ENCODE measurements at places on chromosomes 7 and 10.

- H3K27me3 ChIP-seq: peaks cover 5% of the 10 kb centered on the region
- H3K36me3 ChIP-seq: peaks cover 5% of the 10 kb centered on the region
- DNase-seq: no peak
- H3K27ac ChIP-seq: no peak overlapping the region
- peaks cover 35% of the 10 kb centered on the region for H3K4me1 ChIP-seq
Observed at GRCh38 chr7:100173806-100174495, 3.2 kb downstream of the GPC2 start.

DNA sequence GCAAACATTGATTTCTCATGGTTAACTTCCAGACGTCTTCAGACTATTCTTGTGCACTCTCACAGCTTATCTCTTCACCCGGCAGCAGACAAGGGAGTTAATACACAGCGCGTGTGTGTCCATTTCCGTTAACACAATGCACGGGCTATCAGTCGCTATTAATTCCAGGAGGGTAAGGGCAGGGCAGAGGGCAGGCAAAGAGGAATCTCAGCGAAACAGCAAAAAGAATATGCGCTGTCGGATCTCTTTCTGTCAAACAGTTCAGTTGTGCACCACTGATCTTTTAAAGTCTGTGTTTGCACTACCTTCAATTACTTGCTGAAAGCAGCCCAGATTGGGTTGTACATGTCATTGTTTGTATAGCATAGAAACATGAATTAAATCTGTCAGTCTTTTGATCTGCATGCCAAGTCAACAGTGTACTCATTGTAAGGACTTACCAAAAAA is 41.1 kb upstream of the CABCOCO1 start:
- no peak overlapping the region for H3K27ac ChIP-seq
- peaks cover 37% of the 10 kb centered on the region for H3K27me3 ChIP-seq
- no peak overlapping the region for H3K4me3 ChIP-seq
- no peaks in the 10 kb centered on the region for H3K4me1 ChIP-seq

GRCh38 chr10:73871295-73872189 is 2.8 kb downstream of the CAMK2G start:
- peak overlapping the region; percentile 88 for H3K27ac ChIP-seq
- H3K27me3 ChIP-seq: no peaks in the 10 kb centered on the region
- H3K4me3 ChIP-seq: peak overlapping the region; percentile 90
- DNase-seq: no peak

DNA sequence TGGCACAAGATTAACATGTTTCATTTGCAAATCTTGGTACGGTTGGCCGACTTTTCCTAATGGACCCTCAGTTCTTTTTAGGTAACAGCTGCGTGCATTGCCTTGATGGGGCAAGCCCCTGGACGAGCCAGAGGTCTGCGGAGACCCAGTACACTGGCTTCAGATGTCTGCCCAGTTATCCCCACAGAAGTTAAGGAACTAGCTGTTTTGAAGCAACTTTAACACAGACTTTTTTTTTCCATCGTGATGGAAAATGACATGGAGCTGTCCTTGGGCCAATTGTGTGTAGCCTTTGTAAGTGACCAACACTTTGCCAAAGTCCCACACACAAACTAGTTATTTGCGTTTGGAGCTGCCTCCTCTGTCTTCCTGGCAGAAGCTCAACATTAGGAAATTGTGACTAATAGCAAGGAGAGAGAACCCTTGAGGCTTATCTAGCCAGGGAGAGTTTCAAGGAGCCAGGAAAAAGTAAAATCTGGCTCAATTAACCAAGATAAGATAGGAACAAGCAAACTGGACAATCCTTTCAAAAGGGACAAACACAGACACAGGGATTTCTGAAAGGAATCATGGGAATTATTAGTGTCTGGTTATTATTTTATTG is 99.6 kb upstream of the BMPER start:
- H3K27me3 ChIP-seq: no peaks in the 10 kb centered on the region
- H3K27ac ChIP-seq: no peak overlapping the region
- no peak overlapping the region for H3K4me3 ChIP-seq
- no peaks in the 10 kb centered on the region for H3K36me3 ChIP-seq
- no peak for DNase-seq

- H3K27ac ChIP-seq: peak overlapping the region; percentile 49
- no peaks in the 10 kb centered on the region for H3K27me3 ChIP-seq
- H3K4me3 ChIP-seq: no peak overlapping the region
- H3K4me1 ChIP-seq: no peaks in the 10 kb centered on the region
Observed at GRCh38 chr7:92002720-92003119, 62.1 kb downstream of the AKAP9 start.

- H3K27ac ChIP-seq: no peak overlapping the region
- no peak for DNase-seq
- H3K27me3 ChIP-seq: no peaks in the 10 kb centered on the region
- no peak overlapping the region for H3K4me3 ChIP-seq
- no peaks in the 10 kb centered on the region for H3K36me3 ChIP-seq
- peaks cover 7% of the 10 kb centered on the region for H3K4me1 ChIP-seq
Observed at GRCh38 chr7:151660141-151660540, 140.4 kb upstream of the RHEB start.

- H3K27me3 ChIP-seq: peaks cover 66% of the 10 kb centered on the region
- no peak for DNase-seq
- no peaks in the 10 kb centered on the region for H3K36me3 ChIP-seq
- H3K4me3 ChIP-seq: no peak overlapping the region
- no peak overlapping the region for H3K27ac ChIP-seq
Observed at GRCh38 chr7:128217030-128217805, 23.9 kb upstream of the LEP start.

GRCh38 chr10:109862041-109862440 is 61.3 kb downstream of the XPNPEP1 start:
- DNase-seq: no peak
- no peaks in the 10 kb centered on the region for H3K27me3 ChIP-seq
- peaks cover 13% of the 10 kb centered on the region for H3K36me3 ChIP-seq
- H3K4me1 ChIP-seq: no peaks in the 10 kb centered on the region
- no peak overlapping the region for H3K4me3 ChIP-seq

DNA sequence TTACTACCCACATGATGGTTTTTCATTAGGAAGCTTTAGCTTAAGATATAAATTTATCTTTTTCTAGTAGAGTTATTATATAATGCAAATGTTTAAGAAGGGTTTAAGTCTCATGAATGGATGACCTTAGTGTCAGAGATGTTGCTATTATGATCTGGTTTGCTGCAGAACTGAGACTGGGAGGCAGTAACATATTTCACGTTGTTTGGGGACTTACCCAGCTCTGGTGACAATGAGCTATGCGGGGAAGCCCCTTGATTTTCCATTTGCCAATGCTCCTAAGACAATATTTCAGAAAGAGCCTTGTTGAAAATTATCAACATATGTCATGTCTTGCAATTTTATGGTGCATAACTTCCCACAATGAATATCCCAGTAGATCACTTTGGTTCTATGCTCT is 754.6 kb downstream of the REEP3 start:
- H3K4me1 ChIP-seq: no peaks in the 10 kb centered on the region
- no peaks in the 10 kb centered on the region for H3K27me3 ChIP-seq
- DNase-seq: no peak
- H3K4me3 ChIP-seq: no peak overlapping the region
- no peaks in the 10 kb centered on the region for H3K36me3 ChIP-seq

DNA sequence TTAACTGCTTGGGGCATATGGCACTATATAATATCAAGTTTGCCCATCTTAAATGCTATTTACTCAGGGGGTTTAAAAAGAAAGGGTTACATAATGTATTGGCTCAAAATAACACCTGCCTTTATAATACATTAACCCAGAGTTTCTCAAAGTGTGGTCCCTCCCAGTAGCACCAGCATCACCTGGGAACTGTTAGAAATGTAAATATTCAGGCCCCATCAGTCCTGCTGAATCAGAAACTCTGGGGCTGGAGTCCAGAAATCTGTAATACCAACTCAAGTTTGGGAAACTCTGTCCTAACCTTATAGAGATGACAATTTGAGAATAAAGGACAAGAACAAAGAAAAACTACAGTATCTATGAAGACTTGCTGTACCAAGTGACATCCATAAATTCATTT is 270.7 kb downstream of the PARD3 start:
- no peaks in the 10 kb centered on the region for H3K4me1 ChIP-seq
- H3K27ac ChIP-seq: no peak overlapping the region
- H3K4me3 ChIP-seq: no peak overlapping the region
- peaks cover 7% of the 10 kb centered on the region for H3K27me3 ChIP-seq
- peaks cover 2% of the 10 kb centered on the region for H3K36me3 ChIP-seq
- DNase-seq: no peak

- H3K4me3 ChIP-seq: no peak overlapping the region
- no peak overlapping the region for H3K27ac ChIP-seq
- H3K27me3 ChIP-seq: peaks cover 49% of the 10 kb centered on the region
- no peaks in the 10 kb centered on the region for H3K36me3 ChIP-seq
- H3K4me1 ChIP-seq: no peaks in the 10 kb centered on the region
- DNase-seq: no peak
Observed at GRCh38 chr7:90312745-90313144, 8.4 kb downstream of the FAM237B start.

GRCh38 chr7:68967598-68967997 is 630.7 kb upstream of the AUTS2 start:
- no peaks in the 10 kb centered on the region for H3K36me3 ChIP-seq
- no peak for DNase-seq
- H3K27me3 ChIP-seq: no peaks in the 10 kb centered on the region
- H3K4me3 ChIP-seq: no peak overlapping the region

- peaks cover 4% of the 10 kb centered on the region for H3K36me3 ChIP-seq
- peak overlapping the region; percentile 81 for H3K4me3 ChIP-seq
- peak overlapping the region; percentile 97 for H3K27ac ChIP-seq
- no peaks in the 10 kb centered on the region for H3K27me3 ChIP-seq
- no peak for DNase-seq
Observed at GRCh38 chr10:69360485-69361302, 56.0 kb downstream of the TACR2 start.

GRCh38 chr7:42351316-42351935 is 114.4 kb upstream of the GLI3 start:
- no peak for DNase-seq
- H3K4me1 ChIP-seq: no peaks in the 10 kb centered on the region
- no peak overlapping the region for H3K4me3 ChIP-seq

DNA sequence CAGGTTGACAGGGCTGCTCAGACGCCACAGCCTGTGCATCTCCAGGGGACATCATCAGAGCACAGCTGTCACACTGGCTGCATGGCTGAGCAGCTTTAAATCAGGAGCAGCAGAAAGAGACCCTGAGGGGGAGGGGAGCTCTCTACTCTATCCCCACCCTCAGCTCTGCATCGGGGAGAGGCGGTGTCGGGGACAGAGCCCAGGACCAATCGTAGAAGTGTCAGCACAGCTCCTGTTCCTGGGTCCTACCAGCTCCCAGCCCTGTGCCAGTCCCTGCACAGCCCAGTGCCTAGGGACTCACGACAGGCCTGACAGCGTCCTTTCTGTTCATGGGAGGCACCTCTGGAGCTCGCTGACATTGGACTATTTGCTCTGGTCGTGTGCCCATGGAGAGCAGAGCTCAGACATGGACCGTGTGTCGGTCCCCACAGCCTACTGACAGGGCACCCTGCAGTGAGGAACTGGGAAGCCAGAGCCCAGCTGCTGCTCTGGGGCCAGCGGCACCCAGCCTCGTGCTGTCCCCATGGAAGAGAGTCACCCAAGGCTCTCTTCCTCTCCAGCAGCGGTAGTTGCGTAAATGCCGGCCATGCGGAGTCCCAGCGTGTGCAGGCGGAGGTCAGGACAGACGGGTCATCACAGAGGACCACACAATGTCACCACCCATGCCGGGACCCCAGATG is 20.4 kb upstream of the ANTXRL start:
- H3K27me3 ChIP-seq: no peaks in the 10 kb centered on the region
- no peak for DNase-seq
- peaks cover 30% of the 10 kb centered on the region for H3K4me1 ChIP-seq
- no peaks in the 10 kb centered on the region for H3K36me3 ChIP-seq
- H3K4me3 ChIP-seq: no peak overlapping the region

- H3K4me3 ChIP-seq: no peak overlapping the region
- peaks cover 57% of the 10 kb centered on the region for H3K27me3 ChIP-seq
- H3K27ac ChIP-seq: no peak overlapping the region
- no peaks in the 10 kb centered on the region for H3K36me3 ChIP-seq
Observed at GRCh38 chr7:106196460-106197021, 84.4 kb upstream of the SYPL1 start.

DNA sequence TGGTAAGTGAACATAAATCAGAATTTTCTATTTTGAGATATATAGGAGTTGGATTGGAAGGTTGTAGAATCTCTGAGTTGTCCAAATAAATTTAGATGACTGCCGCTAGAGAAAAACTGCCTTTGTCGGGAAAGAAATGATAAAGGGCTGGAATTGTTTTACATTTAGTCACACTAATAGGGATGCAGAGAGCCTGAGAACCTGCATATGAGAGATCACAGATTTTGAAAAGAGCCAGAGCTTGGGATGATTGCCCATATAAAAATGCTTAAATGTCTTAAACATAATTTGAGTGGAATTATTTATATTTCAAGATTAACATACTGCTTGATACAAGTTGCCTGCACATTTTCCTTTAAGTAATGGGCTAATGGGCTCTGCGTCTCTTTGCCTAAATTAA is 660.5 kb downstream of the NRG3 start:
- no peaks in the 10 kb centered on the region for H3K27me3 ChIP-seq
- DNase-seq: no peak
- no peaks in the 10 kb centered on the region for H3K36me3 ChIP-seq
- no peak overlapping the region for H3K27ac ChIP-seq

DNA sequence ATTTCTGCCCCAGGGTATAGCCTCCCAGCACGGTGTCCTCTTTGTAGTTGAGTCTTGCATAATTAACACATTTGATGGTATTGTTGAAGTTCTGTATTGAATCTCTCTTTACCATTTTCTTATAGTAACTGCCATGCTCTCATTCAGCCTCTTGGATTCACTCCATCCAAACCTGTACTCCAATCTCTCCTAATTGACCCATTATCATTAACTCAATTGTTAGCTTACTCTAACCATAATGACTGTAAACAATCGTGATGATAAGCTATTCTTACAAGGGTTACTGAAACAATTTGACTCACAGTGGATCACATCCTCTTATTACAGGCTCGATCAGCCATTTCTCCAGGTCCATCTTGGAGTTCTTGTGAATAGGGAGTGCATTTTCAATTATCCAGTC is 191.9 kb upstream of the AGK start:
- H3K36me3 ChIP-seq: no peaks in the 10 kb centered on the region
- no peak for DNase-seq
- H3K27me3 ChIP-seq: no peaks in the 10 kb centered on the region
- no peak overlapping the region for H3K27ac ChIP-seq

DNA sequence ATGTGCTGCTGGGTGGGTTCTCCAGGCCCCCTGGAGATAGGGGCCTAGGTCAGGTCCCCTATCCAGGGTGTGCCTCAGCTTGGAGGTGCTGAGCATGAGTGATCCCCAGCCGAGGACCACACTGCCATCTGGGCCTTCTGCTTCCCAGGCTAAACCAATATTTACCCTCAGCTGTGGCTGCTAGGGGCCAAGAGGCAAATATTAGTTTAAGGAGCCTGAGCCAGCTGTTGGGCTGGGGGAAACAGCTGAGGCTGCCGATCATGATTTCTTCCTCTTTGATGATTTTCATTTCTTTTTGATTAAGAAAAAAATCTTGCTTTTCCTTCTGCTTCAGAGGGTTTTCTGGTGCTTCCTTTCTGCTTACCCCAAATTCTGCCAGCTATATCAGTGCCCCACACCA is 83.4 kb downstream of the NEURL1 start:
- H3K4me1 ChIP-seq: peaks cover 4% of the 10 kb centered on the region
- DNase-seq: no peak
- H3K27ac ChIP-seq: no peak overlapping the region
- no peak overlapping the region for H3K4me3 ChIP-seq
